ENCODE measurements at places on chromosomes 6 and 20.
A peak's percentile ranks its signal among the peaks of the same experiment; 100 is the strongest.

DNA sequence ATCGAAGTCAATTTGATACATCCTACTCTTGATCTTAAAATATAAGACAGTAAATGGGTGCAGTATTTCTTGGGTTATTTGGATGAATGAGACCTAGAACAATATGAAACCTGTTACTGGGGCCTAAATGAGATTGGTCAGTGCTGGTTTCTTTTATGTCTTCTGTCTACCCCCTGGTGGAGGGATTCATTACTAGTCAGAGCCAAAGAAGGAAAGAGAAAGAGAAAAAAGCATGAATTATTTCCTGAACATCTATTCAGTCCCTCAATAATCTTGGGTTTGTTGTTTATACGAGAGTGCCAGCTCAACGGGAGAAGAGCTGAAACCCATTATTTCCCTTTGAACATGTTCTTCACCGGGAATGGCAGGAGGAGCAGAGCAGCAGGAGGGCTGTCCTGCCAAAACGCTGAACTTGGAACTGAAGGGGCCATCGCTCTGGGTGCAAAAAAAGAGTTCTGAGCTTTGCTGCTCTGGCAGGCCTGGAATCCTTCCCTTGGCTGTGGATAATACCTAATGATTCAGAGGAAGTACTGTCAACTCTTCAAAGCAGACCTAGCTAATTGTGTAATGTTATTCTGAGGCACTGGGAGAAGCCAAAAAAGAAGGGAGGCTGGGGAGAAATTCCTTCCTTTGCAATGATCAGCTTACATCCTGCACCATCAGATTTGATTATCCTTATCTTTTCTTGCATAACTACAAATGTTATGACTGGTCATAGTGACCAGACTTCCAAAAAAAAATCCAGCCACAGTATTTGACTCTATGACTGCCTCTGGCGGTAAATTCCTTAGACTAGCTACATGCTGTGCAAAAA, 72.0 kb downstream of the BLOC1S5 start:
- DNase-seq = peak; percentile 85

GRCh38 chr6:20408851-20409250, 7.2 kb downstream of the E2F3 start:
- DNase-seq = no peak

- DNase-seq = no peak
Measured at GRCh38 chr6:49736017-49736508, 8.1 kb downstream of the CRISP3 start.

DNA sequence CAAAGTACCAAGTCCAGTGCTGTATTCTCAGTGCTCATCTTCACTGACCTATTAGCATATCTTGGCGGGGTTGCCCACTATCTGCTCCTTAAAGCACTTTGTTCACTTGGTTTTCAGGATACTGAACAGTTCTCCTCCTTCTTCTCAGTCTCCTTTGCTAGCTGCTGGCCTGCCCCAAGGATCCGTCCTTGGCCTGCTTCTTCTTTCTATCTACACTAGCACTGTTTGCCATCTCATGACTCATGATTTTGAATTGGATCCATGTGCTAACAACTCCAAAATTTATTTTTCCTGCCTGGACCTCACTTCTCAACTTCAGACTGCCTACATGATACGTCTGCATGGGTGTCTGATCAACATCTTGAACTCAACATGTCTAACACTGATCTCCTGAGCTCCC, 15.5 kb downstream of the TPD52L1 start:
- no peak for DNase-seq
